NCI-H345 (cell line): ENCODE measurements at places on chromosomes 1 and 21.
A peak's percentile ranks its signal among the peaks of the same experiment; 100 is the strongest.

GRCh38 chr21:25428537-25428936, 178.7 kb downstream of the MRPL39 start:
- no peak for DNase-seq

DNA sequence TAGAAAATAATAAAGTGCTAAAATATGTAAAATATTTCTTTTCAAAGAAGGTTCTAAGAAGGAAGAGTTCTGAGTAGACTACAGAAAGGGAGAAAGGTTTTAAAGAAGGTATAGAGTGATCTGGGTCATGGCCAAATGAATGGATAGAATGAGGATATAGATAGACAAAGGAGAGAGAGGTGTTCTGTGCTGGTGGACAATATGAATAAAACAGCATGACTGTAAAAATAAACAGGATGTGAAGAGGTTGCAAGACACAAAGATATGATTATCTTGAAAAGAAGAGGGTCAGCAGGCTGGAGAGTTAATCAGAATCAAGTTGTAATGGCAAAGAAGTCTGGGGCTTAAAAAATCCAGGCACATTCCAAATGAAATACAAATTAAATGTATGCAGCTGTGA, 86.7 kb upstream of the GNG4 start:
- DNase-seq = no peak

DNA sequence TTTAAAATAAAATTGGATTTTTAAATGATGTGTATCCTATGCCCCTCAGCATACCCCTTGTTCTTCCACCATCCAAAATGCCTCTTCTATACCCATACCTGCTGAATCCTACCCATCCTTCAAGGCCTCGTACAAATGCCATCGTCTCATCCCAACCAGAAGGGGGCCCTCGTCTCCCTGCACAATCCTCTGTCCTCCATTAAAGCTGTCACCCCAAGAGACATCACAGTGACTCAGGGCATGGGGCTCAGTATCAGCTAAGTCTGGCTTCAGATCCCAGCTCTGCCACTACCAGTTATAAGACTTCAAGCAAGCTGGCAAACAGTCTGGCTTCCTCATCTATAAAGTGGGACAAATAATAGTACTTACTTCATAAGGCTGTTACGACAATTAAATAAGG, 23.8 kb downstream of the IGFN1 start:
- no peak for DNase-seq

DNA sequence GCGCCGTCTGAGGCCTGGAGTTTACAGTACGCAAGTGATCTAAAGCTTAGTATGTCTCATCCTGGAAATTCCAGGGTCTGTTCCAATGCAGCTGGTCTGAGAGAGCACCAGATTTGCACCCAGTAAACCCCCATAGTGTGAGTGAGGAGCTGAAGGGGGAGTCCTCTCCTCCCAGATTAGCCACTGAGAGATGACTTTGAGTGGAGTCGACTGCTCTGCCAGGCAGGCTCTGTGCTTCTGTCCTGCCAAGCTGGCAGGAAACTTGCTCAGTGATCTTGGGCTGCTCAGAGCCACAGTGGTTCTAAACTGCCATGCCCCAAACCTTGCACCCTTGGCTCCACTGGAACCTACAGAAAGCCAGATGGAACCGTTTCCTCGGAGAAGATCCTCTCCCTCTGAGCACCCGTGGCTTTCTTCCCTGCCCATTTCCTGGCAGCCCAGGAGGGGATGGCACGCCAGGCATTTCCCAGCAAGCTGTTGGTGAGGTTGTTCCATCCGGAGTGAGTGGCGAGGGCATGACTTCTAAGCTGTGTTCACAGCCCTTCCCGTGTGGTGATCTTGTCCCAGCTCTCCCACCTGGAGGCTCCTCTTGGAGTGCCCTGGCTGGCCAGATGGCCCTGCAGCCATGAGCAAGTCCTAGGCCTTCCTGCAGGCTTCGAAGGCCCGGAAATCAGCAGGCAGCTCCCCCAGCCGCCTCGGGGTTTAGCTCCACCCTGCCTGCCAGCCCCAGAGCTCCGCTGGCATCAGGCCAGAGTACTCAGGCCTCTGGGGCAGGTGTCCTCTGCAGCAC, 125.9 kb upstream of the VAMP3 start:
- peak; percentile 97 for DNase-seq

DNA sequence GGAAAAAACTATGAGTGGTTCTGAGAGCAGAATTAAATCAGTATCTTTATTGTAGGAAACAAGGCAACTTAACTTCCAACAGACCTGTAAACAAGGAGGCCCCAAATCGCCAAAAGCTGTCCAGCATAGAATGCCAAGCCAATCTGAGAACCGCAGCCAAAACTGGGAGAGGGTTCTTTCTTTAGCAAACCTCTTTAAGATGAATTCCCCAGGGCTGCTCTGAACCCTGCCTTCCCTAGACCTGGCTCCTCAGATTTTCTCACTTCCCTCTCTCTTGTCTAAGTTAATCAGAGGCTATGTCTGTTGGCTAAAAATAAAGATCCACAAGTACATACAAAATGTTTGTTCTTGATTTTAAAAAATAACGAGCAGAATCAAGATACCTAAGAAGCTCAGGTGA, 141.4 kb downstream of the SMYD3 start:
- DNase-seq = peak; percentile 1

- no peak for DNase-seq
Measured at GRCh38 chr1:93000291-93000690, 39.0 kb upstream of the DIPK1A start.
